ENCODE measurements at places on chromosomes 3 and 15.
A peak's percentile ranks its signal among the peaks of the same experiment; 100 is the strongest.

- DNase-seq, result no peak
These were observed 17.0 kb upstream of the OR5K1 start for GRCh38 chr3:98445949-98446406.

GRCh38 chr3:123244128-123244527, 42.4 kb downstream of the SEC22A start:
- no peak for DNase-seq

DNA sequence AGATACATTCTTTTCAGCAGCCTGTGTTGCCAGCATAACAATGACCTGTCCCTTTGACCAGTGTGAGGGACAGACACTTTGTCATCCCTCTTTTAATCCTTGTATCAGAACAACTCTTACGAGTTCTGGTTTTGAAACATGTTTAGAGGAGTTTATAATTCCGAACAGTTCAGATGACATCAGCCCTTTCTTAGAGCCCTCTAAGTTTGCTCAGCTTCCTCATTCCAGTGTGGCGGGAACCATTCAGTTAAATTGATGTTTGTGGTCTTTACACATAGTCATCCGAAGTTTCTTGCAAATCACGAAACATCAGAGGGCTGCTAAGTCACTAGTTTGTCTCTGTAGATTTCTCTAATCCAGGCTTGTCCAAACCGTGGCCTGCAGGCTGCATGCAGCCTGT, 102.5 kb downstream of the AKAP13 start:
- DNase-seq, result no peak

GRCh38 chr3:149790268-149790667, 2.1 kb downstream of the ANKUB1 start:
- no peak for DNase-seq

DNA sequence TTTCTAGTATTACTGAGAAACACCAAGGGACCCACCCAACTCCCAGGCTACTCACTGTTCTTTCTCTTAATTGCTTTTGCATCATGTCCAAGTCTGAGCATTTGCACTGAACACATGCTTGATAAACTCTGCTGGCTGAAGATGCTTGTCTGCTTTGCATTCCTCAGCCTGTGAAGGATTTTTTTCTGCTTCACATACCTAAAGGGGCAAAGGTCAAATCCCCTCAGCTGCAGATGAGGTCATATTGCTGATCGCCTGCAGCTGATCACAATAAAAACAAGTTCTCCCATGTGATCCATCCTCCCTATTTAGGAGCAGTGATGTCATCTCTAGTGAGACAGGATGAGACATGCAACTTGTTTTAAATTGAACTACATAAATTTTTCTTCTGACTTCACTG, 84.6 kb upstream of the DCBLD2 start:
- no peak for DNase-seq

GRCh38 chr3:38648659-38649499, 608 bp downstream of the SCN5A start:
- DNase-seq, result peak; percentile 50

- no peak for DNase-seq
These were observed 44.8 kb upstream of the ADAMTS9 start for GRCh38 chr3:64732576-64732975.

DNA sequence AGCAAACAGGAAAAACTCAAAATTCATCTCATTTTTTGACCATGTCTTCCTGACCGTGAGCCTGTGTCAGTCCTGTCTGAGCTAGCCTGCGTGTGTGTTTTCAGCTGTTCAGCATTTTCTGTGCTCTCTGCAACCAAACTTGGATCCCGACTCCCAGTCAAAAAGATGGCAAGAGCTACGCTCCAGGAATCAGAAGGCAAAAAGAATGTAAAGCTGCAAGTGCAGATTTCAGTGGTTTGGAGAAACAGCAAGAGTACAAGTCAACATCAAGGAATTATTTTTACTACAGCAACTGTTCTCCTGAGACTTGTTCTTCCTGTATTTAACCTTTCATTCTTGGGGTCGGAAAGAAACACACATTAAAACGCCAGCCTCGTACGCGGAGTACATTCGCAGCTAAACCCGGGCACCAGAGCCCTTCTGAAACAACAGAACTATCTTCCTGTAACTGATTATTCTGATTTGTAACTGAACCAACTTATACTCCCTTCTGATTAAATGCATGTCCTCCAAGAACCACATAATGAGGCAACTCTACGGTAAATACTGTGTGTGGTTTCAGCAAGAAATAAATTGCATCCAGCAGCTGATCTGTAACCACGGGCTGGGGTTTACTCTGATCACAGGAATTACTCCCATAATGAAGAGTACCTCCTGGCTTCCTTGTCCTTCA, 107.4 kb downstream of the LRIG1 start:
- DNase-seq, result no peak

GRCh38 chr3:14458434-14459275, 56.2 kb downstream of the SLC6A6 start:
- no peak for DNase-seq

DNA sequence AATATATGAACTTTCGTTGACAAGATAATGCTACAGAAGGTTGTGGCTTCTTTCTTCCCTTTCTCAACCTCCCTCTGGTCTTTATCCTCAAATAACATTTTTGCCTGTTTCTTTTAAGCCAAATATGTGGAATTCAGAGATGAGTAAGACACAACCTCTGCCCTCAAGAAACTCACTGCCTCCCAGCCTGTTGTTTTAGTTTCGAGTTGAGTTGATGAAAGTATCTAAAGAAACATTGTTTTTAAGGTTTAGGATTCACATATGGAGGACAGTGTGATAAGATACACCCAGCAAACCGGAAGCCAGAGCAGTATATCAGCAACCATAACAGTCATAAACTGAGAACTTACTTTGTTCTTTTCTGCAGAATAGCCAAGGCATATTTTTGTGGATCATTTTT, 218.6 kb downstream of the THSD4 start:
- DNase-seq, result no peak

- peak; percentile 46 for DNase-seq
These were observed 913 bp upstream of the WNT7A start for GRCh38 chr3:13880811-13881156.

DNA sequence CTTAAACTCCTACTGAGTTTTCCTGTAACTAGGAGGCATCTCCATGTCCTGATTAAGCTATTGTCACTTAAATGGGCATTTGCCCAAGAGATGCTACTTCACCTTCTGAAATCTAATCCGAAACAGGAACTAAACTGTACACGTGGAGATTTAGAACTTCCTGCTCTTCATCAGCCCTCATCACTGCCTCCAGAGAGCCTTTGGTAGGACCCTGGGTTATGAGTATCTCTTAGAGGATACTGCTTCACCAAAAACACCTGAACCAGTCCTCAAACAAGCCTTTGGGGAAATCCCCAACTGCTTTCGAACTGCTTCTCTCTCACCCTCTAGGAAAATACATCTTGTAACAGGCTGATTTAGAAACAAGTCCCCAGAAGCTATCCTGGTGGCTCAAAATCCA, 320.3 kb downstream of the GAP43 start:
- DNase-seq, result no peak

GRCh38 chr3:134029256-134029733, 430 bp downstream of the SLCO2A1 start:
- no peak for DNase-seq

- peak; percentile 73 for DNase-seq
These were observed 515 bp downstream of the ADAM10 start for GRCh38 chr15:58748852-58749531.

DNA sequence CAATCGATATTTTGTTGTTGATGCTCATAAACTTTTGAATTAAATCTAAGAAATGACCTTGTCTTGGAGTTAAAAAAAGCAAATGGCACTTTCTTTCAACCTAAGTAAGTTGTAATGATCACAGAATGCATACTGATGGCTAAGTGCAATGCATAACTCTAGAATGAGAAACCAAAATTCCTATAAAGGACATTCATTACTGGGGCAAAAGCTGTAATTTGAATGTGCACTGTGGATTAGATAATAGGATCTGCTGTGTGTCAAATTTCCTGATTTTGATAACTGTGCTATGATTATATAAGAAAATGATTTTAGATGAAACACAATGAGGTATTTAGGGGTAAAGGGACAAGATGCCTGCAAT, 14.3 kb downstream of the SIAH2 start:
- no peak for DNase-seq

- peak; percentile 94 for DNase-seq
These were observed 9.9 kb downstream of the ZIC1 start for GRCh38 chr3:147418808-147419701.

DNA sequence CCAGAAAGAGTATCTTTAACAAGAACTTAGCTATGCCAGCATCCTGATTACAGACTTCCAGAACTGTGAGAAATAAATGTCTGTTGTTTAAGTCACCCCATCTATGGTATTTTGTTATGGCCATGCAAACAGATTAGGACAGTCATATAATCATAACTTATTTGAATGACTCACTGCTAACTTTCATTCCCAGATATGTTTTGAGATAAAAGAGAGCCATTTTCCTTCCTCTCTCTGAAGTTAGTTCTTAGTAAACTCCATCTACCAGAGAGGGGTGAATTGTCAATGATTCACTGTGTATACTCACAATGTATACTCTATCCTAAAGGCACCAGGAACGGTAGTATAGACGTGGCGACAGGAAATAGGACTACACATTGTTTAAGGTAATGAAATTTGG, 179.4 kb upstream of the DPH6 start:
- no peak for DNase-seq

- no peak for DNase-seq
These were observed 401.3 kb upstream of the CFAP20DC start for GRCh38 chr3:59450946-59451763.

DNA sequence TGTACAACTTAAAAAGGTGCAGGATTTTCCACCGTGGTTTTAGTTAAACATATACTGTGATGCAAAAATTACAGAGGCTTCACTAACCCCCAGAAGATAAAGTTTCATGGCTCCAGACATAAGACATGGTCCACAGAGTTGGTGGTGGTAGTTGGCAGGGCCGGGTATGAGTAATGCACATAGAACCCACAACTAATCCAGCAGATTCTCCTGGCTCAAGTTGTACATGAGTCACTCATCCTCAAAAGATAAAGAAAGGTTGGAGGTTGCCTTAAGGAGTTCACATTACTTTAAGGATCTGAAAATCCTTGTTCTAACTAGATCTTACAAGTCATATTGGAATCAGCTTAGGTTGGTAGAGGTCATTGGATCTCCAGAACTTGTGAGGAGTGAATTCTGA, 98.3 kb upstream of the ZBTB20 start:
- no peak for DNase-seq

- no peak for DNase-seq
These were observed 348.0 kb upstream of the DPPA4 start for GRCh38 chr3:109685084-109686079.

GRCh38 chr3:48681974-48682610, 3.6 kb downstream of the NCKIPSD start:
- no peak for DNase-seq

DNA sequence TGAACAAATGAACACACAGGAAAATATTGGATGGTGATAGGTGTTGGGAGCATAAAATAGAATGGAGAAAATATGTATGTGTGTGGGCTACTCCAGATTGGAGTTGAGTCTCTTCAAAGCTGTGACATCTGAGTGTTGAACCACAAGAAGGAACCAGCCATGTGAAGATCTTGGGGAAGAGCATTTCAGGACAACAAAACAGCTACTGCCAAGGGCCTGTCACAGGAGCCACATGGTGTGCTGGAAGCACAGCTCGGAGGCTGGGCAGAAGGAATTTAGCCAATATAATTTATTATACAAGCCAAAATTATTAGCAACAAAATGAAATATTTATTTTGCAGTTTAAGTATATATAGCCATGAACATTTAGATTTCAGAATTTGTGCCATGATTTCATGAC, 108.3 kb upstream of the FGF7 start:
- no peak for DNase-seq

- peak; percentile 40 for DNase-seq
These were observed 277.9 kb upstream of the NR2F2 start for GRCh38 chr15:96052572-96053030.

- DNase-seq, result no peak
These were observed 561.4 kb downstream of the PYDC2 start for GRCh38 chr3:192022412-192022811.

DNA sequence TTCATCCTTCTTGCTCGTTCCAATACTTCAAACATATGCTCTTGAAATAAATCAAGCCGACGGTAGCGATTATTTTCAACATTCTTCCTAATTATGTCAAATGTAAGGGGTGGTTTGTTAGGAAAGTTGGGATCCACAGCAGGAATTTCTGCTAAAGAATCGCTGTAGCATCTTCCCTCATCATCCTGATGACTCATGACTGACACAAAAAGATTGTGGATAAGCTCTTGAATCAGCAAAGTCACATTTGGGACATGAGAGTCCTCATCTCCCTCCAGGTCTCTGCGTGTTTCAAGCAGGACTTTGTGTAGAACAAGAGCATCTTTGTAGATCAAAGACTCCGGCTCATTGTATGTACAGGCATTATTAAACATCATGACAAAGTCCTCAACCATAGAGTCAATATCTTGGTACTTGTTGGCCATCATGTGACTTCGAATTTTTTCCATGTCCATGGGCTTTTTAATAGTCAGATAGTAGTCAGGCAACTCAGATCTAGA, 73.0 kb downstream of the UQCC5 start:
- DNase-seq, result no peak

- no peak for DNase-seq
These were observed 13.6 kb downstream of the GLDN start for GRCh38 chr15:51355096-51355495.

DNA sequence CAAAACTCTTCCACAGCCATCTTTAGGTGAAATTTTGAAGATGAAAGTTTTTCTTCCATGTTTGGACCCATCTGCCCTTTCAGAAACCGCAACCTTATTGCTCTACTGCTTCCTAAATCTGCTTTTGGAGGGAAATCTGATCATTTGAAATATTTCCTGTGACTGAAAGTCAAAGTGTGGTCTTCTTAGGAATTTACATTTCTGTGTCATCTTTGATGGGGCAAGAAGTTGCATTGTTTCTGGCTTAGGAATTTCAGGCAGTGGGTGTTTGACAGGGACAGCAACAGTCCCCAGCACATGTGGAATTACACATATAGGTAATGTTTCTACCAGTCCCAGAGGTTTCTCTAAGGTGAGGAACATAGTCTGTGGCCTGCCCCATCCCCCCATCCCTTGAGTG, 5.3 kb upstream of the TYRO3 start:
- no peak for DNase-seq

- no peak for DNase-seq
These were observed 595 bp downstream of the DPH6 start for GRCh38 chr15:35545316-35545823.

DNA sequence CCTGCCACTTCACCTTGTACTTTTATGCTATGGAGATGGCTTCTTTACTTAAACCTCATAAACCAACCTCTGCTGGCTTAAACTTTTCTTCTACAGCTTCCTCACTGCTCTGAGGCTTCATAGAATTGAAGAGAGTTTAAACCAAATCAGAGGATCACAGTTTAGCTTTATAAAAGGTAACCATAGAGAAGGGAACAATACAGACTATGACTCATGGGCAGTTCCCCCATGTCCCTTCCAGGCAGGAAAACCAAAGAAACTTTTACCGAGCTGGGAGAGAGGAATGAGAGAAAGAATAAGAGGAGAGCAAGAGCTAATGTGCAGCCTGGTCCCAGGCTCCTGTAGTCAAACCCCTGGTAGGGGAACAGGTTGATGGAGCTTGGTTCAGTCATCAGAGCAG, 53.9 kb upstream of the NEDD4 start:
- DNase-seq, result no peak

Data from WTC11 (cell line).